ENCODE measurements at places on chromosomes 12 and 14.
A peak's percentile ranks its signal among the peaks of the same experiment; 100 is the strongest.

GRCh38 chr12:1384910-1385309, 209.5 kb downstream of the FBXL14 start:
- no peak for DNase-seq
- H3K27ac ChIP-seq, result no peak overlapping the region
- no peaks in the 10 kb centered on the region for H3K4me1 ChIP-seq

DNA sequence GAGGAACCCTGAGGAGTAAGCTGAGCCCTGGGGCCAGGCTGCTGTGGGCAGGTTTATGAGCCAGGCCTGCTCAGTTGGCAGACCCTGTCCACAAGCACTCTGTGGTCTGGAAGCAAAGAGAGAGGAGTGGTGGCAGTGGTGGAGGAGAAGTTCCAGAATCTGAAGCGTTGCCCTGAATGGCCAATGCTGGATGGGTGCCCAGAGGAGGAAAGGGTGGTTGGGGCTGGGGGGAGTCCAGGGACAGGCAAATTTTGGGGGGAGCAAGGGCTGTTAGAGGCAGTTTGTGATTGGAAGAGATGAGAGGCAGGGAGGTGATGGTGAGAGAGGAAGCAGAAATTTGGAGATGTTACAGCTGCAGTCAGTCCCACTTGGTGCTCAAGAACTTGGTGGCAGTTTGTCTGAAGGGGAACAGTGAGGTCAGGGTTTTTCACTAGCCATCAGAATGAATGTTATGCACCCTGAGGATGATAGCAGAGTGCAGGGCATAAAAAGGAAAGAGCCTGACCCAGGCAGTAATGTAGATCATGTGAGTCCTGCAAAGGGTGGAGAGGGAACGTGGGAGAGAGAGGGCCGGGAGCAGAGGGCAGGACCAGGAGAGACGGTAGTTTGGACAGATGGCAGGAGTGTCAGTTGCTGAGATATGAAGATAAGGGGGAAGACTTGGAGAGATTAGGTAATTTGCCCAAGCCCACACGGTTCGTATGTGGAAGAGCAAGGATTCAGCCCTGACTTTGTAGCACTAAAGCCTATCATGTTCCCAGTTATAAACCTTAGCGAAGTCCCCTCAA, 51.2 kb downstream of the GALNT8 start:
- no peak overlapping the region for H3K4me3 ChIP-seq
- H3K27me3 ChIP-seq, result no peaks in the 10 kb centered on the region
- DNase-seq, result no peak
- no peaks in the 10 kb centered on the region for H3K4me1 ChIP-seq

- H3K4me3 ChIP-seq, result no peak overlapping the region
- no peaks in the 10 kb centered on the region for H3K27me3 ChIP-seq
- H3K36me3 ChIP-seq, result no peaks in the 10 kb centered on the region
- H3K4me1 ChIP-seq, result no peaks in the 10 kb centered on the region
Measured at GRCh38 chr14:62234849-62235248, 472.6 kb downstream of the SNAPC1 start.

GRCh38 chr12:81274637-81275529, 197.0 kb downstream of the ACSS3 start:
- H3K36me3 ChIP-seq, result no peaks in the 10 kb centered on the region
- H3K4me3 ChIP-seq, result no peak overlapping the region
- no peak for DNase-seq
- no peak overlapping the region for H3K27ac ChIP-seq
- H3K27me3 ChIP-seq, result no peaks in the 10 kb centered on the region
- no peaks in the 10 kb centered on the region for H3K4me1 ChIP-seq

DNA sequence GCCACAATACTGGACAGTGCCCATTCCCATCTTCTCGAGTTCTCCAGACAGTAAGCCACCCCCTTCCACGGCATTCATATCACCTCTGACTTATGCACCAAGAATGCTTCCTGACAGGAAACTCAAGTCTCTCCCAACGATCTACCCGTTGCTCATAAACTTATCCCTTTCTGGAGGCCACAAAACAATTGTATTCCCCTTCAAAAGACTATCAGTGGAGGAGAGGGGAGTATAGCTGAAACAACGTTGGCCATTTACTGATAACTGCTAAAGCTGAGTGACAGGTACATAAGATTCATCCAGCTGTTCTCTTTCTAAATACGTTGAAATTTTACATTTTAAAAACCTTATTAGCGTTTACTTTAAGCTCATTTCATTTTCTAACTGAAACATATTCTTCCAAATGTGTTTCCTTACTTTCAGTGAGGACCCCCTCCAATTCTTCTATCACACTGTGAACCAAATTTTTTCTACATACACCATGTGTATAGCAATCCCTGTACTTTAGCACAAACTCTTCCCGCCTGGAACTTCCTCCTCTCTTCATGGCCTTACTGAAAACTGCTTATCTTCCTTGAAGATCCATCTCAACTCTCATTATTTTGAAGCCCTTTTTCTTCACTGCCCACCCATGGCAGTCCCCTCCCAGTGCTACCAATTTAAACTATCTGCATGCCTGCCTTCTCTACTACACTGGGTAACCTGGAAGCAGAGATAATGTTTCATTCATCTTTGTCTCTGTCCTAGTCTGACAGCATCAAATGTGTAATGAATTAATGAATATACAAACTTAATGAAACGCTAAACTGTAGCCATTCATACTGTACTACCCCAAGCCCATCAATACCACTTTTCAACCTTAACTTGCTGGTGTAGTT, 28.8 kb downstream of the ATXN2 start:
- no peaks in the 10 kb centered on the region for H3K4me1 ChIP-seq
- H3K4me3 ChIP-seq, result no peak overlapping the region
- H3K27me3 ChIP-seq, result no peaks in the 10 kb centered on the region
- no peak for DNase-seq
- no peak overlapping the region for H3K27ac ChIP-seq

- H3K36me3 ChIP-seq, result no peaks in the 10 kb centered on the region
- H3K27me3 ChIP-seq, result no peaks in the 10 kb centered on the region
- peaks cover 6% of the 10 kb centered on the region for H3K4me1 ChIP-seq
- peak overlapping the region; percentile 68 for H3K27ac ChIP-seq
- H3K4me3 ChIP-seq, result peak overlapping the region; percentile 11
Measured at GRCh38 chr12:116382686-116383530, 105.4 kb upstream of the MED13L start.

- no peaks in the 10 kb centered on the region for H3K36me3 ChIP-seq
- DNase-seq, result no peak
- H3K27ac ChIP-seq, result peak overlapping the region; percentile 32
- no peaks in the 10 kb centered on the region for H3K4me1 ChIP-seq
Measured at GRCh38 chr14:94805680-94806288, 35.9 kb upstream of the GSC start.

DNA sequence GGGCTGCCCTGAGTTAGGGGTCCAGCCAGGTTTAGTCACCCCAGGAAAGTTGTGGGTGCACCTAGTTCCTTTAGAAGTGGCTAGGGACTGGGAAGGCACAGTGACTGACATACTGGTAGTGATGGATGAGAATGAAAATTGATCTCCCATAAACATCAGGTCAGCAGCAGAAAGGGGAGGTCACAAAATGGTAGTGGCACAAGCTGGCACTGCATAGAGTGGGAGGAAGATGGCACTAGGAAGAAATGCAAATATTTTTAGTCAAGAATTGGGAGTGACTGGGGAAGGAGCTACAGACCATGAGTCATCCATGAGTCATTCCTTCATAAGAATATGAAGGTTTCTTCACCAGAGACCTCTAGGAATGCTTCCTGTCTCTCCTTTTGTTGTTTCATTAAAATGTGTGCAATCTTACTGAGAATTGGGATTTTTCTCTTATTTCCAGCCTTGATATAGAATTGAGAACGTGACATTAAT, 198.3 kb upstream of the AMIGO2 start:
- DNase-seq, result no peak
- H3K27ac ChIP-seq, result no peak overlapping the region
- no peaks in the 10 kb centered on the region for H3K4me1 ChIP-seq
- H3K4me3 ChIP-seq, result no peak overlapping the region
- no peaks in the 10 kb centered on the region for H3K27me3 ChIP-seq
- H3K36me3 ChIP-seq, result no peaks in the 10 kb centered on the region

DNA sequence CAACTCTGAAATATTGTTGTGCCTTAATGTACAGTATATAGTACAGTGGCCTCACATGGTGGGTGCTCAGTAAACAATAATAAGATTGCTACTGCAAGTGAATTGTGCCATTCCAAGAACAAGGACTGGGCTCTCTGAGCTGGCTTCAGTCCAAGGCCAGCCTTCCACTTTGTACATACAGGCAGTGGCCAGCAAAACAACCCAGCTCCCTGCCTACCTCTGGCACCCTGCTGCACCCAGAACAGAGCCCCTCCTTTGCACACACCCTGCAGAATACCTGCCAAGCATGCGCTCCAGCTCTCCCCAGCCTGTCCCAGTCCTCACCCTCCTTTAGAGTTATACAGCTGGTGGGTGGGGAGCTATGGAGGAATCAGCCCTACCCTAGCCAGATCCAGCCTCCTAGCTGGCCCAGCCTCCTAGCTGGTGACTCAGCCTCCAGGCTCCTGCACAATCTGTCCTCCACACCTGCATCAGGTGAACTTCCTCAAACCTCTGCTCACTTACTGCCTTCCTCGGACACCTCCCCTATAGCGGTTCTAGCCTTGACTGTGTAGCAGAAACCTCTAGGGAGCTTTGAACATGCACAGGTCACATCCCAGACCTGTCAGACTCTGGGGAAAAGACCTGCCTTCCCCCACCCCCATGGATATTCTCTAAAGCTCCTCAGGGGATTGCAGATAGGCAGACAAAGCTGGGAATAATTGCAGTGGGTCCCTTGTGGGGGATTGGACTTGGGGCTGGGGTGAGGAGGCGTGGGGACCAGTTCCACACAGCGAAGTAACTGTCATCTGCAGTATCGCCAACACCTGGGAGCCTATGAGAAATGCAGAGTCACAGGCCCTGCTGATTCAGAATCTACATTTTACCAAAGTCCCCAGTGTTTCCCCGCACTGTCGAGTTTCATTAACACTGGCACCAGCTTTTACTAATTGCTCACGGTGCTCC, 17.9 kb downstream of the ZDHHC22 start:
- H3K36me3 ChIP-seq, result no peaks in the 10 kb centered on the region
- peaks cover 11% of the 10 kb centered on the region for H3K4me1 ChIP-seq
- H3K27me3 ChIP-seq, result no peaks in the 10 kb centered on the region
- H3K4me3 ChIP-seq, result no peak overlapping the region
- peak; percentile 85 for DNase-seq

- H3K27ac ChIP-seq, result no peak overlapping the region
- H3K4me3 ChIP-seq, result no peak overlapping the region
- no peaks in the 10 kb centered on the region for H3K4me1 ChIP-seq
Measured at GRCh38 chr12:26963413-26963812, 25.1 kb downstream of the FGFR1OP2 start.

GRCh38 chr12:115468087-115468510, 784.1 kb upstream of the TBX3 start:
- no peak overlapping the region for H3K4me3 ChIP-seq
- no peaks in the 10 kb centered on the region for H3K36me3 ChIP-seq
- H3K27me3 ChIP-seq, result no peaks in the 10 kb centered on the region
- DNase-seq, result peak; percentile 69

DNA sequence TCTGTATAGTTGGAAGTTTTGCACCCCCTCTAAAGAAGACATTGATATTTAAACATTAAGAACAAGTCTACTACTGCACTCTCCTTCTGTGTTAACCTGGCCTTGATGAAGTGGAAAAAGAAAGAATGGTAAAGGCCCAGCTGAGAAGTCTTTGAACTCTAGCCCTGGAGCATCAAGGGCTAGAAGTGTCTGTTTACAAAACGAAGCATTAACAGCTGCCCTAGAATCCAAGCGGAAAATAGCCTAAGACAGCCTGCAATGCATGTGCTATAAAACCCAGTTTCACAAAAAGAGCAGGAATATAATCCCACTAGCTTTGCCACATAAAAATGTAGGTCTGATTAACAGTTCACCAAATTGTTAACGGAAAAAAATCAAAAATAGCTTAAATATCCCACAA, 60.5 kb downstream of the NUMB start:
- no peak overlapping the region for H3K27ac ChIP-seq
- no peak overlapping the region for H3K4me3 ChIP-seq
- no peak for DNase-seq
- H3K27me3 ChIP-seq, result no peaks in the 10 kb centered on the region
- no peaks in the 10 kb centered on the region for H3K36me3 ChIP-seq

DNA sequence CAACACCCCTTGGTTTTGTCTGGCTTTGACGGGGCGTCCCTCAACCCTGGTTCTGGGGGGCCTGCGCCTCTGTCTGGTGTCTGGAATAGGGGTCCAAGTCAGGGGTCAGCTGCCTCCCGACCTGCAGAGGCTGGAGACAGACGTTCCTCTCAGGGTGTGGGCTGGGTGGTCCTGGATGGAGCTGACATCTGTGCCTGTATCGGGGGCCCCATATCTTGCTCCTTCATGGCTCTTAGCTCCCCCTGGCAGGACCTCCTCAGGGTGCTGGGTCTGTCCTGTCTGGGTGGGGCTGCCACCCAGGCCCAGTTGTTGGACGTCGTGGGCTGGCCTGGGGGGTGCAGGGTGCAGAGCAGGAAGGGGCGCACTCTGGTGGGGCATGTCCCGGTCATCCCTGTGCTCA, 374.8 kb downstream of the TMEM121 start:
- no peak overlapping the region for H3K27ac ChIP-seq
- H3K4me1 ChIP-seq, result no peaks in the 10 kb centered on the region
- H3K36me3 ChIP-seq, result no peaks in the 10 kb centered on the region
- H3K27me3 ChIP-seq, result no peaks in the 10 kb centered on the region
- H3K4me3 ChIP-seq, result no peak overlapping the region
- DNase-seq, result no peak
